ENCODE measurements at places on chromosomes 5 and 9.

DNA sequence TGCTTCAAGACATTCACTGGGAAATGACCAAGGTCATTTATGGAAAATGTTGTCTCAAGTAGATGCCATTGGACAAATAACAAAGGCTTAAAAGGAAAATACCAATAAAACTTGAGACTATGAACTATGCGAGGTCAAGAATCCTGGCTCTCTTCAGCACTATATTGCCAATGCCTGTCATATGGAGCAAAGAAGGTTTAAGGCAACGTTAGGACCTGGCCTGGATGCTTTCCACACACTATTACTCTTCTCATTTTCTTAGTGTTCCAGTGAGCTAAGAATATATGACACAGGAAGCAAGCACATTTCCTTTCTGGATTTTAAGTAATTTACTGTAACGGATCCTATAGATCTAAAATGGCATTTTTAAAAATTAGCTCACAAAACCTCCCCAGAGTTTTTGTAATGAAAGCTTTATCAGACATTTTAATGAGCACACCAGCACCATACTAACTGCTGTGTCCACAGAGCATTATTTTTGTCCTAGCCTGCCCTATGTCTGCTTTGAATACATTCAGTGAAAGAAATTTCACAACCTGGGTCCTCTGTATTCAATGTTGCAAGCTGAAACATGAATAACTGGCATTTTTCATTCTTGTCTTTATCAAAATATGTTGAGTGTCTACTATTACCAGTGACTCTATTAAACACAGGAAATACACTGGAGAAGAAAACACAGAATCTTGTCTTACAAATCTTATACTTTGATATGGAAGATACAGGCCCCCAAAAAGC is 315.6 kb downstream of the CETN3 start:
- DNase-seq = peak; percentile 58

DNA sequence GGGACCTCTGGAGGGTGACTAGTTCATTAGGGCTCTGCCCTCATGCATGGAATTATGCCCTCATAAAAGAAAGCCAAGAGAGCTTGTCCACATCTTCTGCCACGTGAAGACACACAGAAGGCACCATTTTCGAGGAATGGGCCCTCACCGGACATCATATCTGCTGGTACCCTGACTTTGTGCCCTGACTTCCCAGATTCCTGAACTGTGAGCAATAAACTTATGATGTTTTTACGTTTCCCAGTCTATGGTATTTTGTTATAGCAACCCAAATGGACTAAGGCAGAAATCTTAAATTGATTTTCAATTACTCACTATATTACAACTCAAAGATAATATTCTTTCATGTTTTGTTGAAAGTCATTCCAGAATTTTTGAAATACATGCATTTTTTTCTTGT is 163.8 kb upstream of the PAPPA start:
- no peak for DNase-seq

- no peak for DNase-seq
These were observed 16.6 kb downstream of the IER5L start for GRCh38 chr9:129161534-129161837.

DNA sequence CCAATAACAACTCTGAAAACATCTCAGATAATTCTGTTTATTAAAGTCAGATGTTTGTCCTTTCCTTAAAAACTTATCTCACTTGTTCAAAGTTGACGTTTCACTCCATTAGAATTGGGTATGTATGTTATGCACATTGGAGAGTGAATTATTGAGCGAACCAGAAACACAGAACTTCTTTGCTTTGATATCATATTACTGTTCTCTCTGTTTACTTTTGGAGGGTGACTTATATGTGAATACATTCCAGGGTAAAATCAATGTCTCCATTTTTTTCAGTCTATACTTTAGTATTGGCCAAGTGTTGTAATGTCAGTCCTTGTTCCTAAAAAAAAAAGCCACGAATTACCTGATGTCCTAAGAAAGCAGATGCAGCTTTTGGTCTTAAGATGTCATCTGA is 307.4 kb downstream of the CSNK1G3 start:
- no peak for DNase-seq

DNA sequence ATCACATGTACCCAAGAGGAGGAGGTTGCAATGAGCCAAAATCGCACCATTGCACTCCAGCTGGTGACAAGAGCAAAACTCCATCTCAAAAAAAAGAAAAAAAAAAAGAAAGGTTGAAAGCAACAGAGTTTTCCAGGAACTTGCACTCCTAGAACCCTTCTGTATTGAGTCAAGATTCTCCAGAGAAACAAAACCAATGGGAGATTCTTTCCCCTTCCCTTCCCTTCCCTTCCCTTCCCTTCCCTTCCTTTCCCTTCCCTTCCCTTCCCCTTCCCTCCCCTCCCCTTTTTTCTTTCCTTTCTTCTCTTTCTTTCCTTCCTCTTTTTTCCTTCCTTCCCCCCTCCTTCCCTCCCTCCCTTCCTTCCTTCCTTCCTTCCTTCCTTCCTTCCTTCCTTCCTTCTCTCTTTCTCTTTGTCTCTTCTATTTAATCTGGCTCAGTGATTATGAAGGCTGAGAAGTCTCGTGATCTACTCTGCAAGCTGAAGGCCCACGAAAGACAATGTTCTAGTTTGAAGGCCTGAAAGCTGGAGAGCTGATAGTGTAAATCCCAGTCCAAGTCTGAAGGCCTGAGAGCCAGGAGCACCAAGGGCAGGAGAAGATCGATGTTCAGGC is 59.6 kb upstream of the CNTLN start:
- peak; percentile 77 for DNase-seq

GRCh38 chr9:128414461-128414860 is 6.2 kb upstream of the CERCAM start:
- no peak for DNase-seq

GRCh38 chr5:146878476-146879172 is at the start of gene PPP2R2B:
PPP2R2B (minus strand) TSS chr5:146878757.
- DNase-seq = no peak

Data from SK-N-MC (cell line).